NCI-H510A (cell line): ENCODE measurements at places on chromosomes 11 and 22.

DNA sequence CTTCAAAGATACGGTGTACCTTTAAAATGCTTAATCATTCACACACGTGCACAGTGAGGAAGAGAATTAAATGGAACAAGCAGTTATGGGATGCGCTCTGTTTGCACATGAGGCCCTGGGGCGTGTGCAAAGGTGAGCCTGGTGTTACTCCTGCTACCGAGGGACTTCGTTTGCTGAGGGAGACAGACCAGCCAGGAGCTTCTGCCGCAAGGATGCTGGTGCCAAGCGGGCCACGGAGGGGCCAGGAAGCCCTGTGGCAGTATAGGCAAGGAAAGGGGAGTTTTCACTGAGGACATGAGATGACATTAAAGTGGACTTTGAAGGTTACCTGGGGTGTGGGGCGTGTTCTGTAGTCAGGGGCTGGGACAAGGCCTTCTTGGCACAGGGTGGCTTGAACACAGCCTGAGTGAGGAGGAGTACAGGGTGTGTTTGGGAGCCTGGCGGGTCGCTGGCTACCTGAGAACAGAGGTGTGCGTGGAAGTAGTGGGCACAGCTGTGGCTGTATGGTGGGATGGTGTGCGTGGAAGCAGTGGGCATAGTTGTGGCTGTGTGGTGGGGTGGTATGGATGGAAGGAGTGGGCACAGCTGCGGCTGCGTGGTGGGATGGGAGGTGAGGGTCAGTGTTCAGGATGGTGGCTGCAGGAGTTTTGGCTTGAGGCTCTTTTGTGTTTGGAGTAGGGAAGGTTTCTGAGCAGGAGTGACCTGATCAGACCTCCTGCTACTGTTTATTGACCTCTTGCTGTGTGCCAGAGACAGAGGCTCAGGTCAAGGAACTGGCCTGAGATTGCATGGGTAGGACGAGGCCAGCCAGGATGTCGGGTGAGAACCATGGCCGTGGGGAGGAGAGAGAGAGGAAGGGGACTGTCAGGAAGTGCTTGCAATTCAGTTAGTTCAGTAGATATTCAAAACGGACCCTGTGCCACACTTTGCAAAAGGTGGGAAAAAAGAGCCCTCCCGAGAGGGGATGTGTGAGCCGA, 13.7 kb downstream of the TBC1D22A start:
- DNase-seq, result no peak

DNA sequence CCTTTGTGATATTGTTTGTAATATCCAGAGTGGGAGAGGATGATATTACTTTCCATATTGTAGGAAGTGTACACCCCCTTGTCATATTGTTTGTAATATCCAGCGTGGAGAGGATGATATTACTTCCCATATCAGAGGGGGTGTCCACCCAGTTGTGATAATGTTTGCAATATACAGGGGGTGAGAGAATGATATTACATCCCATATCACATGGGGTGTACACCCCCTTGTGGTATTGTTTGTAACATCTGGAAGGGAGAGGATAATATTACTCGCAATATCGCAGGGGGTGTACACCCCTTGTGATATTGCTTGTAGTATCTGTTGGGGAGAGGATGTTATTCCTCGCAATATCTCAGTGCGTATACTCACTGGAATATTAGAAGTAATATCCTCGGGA, 61.5 kb downstream of the PRSS23 start:
- no peak for DNase-seq

GRCh38 chr22:49357661-49358440, 469.8 kb downstream of the BRD1 start:
- no peak for DNase-seq

GRCh38 chr22:45238957-45239680, 1.6 kb downstream of the KIAA0930 start:
- DNase-seq, result no peak

DNA sequence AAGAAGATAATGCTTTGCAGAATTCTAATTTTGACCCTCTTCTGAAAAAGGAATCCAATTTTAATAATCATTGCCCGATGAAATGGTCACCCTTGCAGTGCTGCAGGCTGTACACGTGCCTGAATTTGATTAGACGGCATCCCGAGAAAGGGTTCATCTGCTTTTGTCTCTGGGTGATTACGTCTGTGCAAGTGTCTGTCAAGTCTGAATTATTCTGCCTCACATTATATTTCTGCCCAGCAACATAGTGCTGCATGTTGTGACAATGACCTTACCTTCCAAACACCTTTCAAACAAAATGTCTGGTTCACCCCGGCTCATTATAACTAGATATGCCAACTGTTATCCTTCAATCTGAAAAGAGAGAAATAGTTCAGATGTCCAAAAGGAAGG, 164.1 kb downstream of the MAML2 start:
- no peak for DNase-seq

DNA sequence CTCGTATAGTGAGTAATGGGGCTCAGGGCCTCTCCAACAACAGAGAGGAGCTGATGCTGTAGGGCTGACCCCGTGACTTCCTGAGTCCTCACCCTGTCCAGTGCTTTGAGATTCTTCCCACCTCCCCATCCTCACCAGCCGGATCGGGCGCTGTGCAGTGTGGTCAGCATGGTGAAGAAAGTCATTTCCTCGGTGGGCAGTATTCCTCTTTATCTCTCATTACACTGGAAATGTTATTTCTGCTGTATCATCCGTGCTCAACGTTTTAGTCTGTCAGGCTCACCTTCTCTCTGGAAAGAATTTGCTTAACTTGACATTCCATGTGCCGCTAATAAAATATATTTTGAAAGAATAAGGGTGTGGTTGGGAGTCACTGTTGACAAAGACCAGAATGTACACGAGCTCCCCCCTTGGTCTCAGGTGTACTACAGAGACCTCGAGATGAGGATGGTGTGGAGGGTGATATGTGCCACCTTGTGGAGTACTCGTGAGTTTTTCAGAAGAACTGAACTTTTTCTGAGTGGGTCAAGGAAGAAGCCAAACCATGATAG, 25.7 kb upstream of the SCGB1A1 start:
- no peak for DNase-seq

DNA sequence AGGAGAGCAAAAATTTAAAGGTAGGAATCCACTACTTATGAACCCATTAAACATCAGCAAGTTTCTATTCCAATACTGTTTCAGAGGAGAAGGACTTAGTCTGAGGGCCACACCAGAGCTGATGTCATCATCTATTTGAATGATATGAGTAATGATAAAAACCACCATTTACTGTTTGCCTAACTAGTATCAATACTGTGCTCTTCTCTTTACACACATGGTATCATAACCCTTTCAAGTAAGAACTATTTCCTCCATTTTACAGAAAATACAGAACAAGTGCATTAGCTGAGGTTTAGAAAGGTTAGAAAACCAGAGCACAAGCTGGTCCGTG, 651.3 kb upstream of the KIRREL3 start:
- DNase-seq, result no peak

DNA sequence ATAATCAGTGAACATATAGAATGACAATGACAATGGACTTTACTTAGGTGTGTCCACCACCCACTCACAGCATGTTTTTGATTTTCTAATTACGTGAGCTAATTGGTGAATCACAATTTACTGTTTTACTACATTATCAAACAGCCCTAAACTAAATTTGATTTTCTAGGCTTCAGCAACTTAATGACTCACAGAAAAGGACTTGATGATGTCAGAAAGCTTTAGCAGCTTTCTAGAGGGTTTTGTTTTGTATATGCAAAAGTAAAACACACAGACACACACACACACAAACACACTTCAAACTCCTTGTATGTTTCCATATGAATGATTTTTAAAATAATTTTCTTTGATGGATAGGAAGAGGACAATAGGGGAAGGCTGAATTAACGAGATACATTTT, 878.6 kb upstream of the CCDC90B start:
- no peak for DNase-seq

GRCh38 chr11:9208726-9209501, 56.2 kb downstream of the DENND5A start:
- DNase-seq, result no peak

DNA sequence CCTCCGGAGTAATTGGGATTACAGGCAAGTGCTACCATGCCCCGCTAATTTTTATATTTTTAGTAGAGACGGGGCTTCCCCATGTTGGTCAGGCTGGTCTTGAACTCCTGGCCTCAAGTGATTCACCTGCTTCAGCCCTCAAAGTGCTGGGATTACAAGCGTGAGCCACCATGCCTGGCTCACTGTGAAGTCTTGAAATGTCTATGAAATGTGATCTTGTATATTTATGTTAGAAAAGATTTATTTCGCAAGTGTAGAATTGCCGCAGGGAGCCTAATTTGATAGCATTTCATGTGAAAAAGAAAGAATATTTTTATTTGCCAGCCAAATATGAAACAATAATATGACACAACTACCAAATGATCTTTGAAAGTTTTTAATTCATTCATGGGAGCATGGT, 52.1 kb downstream of the GRAMD1B start:
- no peak for DNase-seq

DNA sequence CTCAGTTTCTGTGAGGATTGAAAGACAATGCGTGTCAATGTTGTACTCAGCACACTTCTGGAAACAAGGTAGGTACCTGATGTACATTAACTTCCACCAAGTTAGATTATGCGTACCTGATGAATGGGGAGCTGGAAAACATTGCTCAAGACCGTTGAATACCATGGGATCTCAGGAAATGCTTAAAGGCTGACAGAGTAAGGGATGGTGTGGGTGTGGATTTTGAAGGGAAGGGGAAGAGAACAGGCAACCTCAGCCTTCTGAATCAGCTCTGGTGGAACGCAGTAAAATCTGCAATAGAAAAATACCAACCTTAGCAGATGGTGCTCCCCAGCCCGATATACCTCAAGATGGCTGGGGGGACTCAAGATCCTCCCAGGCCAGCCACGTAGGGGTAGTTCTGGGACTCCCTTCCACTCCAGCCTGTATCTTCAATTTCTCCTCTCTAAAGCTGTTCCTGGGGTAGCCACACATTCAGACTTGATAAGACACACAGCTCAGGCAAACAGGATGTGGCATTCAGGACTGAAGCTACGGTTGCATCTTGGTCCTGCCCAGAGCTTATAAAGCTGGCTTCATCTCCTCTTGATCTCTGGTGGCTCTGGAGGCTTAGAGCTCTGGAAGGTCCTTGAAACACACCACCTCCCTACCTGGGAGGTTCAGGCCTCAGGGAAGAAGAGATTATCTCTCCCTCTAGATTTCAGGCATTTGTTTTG, 111.8 kb downstream of the CTNND1 start:
- DNase-seq, result no peak

DNA sequence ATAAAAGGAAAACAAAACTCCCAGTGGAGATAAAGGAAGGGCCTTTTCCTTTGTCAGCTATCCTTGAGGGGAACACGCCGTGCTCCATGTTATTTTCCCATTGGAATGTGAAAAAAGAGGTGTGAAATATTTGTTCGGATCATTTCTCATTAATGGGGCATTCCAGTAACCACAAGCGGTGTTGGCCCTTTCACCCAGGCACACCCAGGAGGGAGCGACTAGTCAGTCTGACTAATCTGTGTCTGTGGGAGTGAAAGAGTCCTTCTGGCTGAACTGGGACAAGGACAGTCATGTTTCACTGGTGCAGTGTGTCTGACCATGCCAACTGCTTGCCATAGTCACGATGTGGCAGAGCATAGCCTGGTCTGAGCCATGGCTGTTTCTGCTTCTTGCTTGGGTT, 13.0 kb upstream of the MYEOV start:
- no peak for DNase-seq

DNA sequence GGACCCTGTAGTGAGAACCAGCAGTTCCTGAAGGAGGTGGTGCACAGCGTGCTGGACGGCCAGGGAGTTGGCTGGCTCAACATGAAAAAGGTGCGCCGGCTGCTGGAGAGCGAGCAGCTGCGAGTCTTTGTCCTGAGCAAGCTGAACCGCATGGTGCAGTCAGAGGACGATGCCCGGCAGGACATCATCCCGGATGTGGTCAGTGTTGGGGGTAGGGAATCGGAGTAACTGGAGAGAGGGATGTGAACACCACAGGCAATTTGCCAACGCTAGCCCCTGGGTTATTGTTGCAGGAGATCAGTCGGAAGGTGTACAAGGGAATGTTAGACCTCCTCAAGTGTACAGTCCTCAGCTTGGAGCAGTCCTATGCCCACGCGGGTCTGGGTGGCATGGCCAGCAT, 19.9 kb downstream of the MADD start:
- DNase-seq, result no peak

GRCh38 chr11:8368772-8369171, 105.1 kb upstream of the LMO1 start:
- no peak for DNase-seq

- DNase-seq, result no peak
Measured at GRCh38 chr11:1461826-1462697, 24.5 kb downstream of the MOB2 start.

DNA sequence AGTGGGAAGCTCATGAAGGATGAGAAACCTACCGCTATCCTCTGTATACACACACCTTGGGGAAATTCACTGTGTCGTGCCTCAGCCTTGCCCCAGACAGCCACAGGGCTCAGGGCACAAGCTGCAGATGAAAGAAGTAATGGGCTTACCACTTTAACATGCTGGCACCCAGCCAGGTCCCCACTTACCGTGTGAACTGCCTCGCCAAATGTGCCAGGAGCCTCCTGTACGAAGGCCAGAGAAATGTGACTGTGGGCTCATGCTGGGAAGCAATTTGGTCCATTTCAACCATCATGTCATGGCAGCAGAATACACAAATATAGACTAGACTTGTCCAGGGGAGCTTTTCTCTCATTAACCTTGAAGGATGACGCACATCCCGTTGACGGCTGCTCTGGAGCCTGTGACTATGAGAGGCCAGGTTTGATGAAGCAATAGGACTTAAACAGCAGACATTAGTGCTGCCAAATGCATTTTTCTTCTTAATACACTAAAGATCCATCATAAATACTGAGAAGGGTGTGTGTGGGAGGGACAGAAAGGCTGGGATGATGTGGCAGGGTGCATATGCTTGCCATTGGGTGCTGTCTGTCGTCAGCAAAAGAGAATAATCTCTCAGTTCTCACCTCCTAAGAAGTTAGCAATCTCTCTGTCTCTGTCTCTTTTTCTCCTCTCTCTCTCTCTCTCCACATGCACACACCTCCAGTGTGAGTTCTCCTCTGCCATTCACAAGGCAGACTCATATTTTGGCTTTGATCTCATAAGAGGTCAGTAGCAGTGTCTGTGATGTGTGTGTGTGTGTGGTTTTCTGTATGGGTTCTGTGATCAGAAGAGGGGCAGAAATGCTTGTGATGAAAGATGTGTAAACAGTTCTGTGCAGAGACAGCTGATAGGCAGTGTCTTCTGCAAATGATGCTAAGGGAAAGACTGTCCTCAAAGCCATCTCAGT, 142.4 kb downstream of the KIRREL3 start:
- DNase-seq, result peak; percentile 69
